ENCODE measurements at places on chromosomes 5 and 9. TPM values are rescaled to one million over a fixed set of nuclear protein-coding genes. Genes with fewer than 3 reads are reported as not detected.

Gene TMEM171
- 0.14 TPM for total RNA-seq

Gene IRX2
- 0.38 TPM for total RNA-seq

Gene LSM11
- 8.1 TPM for total RNA-seq

Gene GARIN3
- not detected for total RNA-seq

Gene MEGF10
- 0.29 TPM for total RNA-seq

DNA sequence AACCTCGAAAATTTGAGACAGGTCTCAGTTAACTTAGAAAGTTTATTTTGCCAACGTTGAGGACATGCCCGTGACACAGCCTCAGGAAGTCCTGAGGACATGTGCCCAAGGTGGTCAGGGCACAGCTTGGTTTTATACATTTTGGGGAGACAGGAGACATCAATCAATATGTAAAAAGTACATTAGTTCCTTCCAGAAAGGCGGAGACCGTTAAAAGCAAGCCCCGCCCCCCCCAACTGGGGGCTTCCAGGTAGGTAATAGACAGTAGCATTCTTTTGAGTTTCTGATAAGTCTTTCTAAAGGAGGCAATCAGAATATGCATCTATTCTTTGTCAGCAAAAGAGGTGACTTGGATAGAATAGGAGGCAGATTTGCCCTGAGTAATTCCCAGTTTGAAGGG is 599 bp upstream of the MOCS2 start:
- DNase-seq: no peak

GRCh38 chr9:114860187-114860586 is 54.3 kb upstream of the TNFSF15 start:
- DNase-seq: no peak

DNA sequence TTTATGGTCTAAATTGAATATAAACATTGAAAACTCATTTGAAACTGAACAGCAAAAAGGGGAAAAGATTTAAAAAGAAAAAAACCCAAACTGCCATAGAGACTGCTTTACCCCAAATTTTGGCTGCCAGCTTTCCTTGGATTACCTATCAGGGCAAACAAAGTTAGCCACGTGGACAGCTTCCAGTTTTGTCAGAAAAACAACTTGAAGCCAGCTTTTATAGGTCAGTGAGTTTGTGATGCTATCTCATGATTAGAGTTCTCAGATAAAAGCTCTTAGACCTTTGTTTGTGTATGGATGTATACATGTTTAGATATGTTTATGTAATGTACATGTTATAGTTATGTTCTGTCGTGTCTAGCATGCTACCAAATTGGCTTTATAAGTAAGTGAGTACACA is 16.1 kb downstream of the FBP2 start:
- DNase-seq: no peak

GRCh38 chr5:158155067-158155466 is 296.1 kb upstream of the CLINT1 start:
- no peak for DNase-seq

- DNase-seq: no peak
Measured at GRCh38 chr5:73433982-73434342, 14.6 kb downstream of the FOXD1 start.

DNA sequence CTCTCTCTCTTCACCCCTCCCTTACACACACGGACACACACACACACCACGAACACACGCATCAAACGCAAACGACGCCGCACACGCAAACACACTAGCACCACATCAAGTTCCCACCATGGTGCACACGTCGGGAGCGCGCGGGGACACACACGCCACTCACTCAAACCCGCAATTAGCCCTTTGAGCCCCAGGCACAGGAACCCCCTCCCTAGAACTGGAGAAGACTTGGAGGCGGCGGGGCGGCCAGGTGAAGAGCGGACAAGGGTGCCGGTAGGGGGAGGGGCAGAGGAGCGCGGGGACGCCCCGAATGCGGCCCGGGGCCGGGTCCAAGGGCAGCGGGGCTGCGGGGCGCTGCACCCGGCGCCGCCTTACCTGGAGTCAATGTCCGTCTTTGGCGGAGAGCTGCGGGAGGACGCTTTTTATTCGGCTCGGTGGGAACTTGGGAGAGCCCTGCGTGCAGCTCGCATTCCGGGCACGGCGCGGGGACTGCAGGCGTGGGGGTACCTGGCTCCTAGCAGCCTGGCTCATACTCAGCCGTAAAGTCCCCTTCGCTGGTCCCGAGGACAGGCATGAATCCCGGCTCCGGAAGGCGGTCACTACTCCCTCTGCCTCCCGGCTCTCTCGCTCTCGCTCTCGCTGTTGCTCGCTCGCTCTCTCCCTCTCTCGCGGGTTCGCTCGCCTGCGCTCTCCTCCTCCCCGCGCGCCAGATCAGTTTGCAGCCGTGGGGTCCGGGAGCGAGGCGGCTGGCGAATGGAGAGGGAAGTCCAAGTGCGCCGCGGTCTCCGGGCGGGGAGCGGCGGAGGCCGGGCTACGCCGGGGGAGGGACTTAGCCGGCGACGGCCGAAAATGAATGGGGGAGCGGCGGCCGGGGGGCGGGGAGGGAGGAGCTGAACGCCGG is at the start of gene BRINP1:
TSS of gene BRINP1 (minus strand) at position 755 of the 901 bp plus-strand sequence. CDS start 56,080 bp downstream, outside the sequence.
- peak; percentile 83 for DNase-seq

DNA sequence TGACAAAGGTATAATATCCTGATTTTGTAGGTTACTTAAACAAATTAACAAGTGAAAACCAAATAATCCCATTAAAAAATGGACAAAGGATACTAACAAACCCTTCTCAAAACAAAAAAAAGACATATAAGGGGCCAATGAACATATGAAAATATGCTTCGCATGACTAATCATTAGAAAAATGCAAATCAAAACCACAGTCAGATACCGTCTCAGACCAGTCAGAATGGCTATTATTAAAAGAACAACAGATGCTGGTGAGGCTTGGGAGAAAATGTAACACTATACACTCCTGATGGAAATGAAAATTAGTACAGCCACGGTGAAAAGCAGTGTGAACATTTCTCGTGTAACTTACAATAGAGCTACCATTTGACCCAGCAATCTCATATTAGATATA is 1542.2 kb upstream of the CDH9 start:
- no peak for DNase-seq

DNA sequence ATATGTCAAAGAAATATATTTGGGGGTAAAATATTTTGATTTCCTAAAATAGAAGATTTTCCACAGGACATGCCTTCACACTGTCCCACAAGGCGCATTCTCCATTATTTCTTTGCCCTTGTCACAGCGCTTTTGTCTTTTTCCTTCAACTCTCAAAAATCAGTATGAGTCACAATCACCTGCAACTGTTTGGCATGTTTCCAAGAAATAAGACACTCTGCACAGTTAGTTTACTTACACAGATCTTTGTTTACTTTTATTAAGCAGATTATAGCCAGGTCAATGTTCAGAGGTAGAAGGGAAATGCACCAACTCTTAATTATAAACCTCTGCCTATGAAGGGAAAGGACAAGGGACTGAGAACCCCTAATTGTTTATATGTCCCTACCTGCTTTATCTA is 9.5 kb downstream of the CEMIP2 start:
- no peak for DNase-seq

DNA sequence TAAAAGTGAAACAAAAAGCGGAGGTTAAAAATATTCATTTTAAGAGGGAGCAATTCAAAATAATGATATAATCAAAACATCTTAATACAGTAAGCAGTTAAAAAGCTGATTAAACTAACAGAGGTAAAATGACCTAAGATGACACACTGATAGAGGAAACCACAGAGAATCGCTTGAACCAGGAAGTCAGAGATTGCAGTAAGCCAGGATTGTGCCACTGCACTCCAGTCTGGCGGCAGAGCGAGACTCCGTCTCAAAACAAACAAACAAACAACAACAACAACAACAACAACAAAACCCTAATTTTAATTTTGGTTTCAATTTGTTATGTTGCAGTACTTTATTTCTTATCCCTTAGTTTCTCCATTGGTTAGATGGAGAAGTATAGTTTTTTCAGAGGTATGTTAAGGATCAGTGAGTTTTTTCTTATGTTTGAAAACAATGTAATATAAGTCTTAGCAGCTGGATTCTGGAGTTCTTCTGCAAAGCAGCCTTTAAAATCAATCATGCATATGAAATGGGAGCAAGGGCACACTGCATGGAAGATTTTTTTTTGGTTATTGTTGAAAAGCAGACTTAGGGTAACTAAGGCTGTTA is 58.5 kb downstream of the MLANA start:
- DNase-seq: no peak

GRCh38 chr5:135034963-135035677 is 1.1 kb upstream of the PITX1 start:
- DNase-seq: no peak

DNA sequence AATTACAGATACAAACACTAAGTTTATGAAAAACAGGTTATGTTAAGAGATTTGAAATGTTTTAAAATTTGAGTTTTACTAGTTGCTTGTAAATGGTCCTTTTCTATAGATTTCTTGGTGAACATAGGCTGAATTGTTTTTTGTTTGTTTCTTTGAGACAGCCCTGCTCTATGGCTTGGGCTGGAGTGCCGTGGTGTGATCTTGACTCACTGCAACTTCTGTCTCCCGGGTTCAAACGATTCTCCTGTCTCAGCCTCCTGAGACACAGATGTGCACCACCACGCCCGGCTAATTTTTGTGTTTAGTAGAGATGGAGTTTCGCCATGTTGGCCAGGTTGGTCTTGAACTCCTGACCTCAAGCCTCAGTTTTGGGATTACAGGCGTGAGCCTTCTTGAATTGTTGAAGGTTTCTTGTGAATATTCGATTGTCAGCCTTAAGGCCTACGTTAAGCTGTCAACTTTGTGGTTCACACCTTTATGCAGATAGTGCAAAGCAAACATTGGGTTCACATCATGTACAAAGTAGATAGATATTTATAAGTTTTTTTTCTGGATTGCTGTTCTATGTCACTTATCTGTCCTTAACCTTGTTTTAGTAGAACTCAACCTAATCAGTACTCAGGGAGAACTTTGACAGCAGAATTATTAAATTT is 26.2 kb downstream of the UHRF2 start:
- DNase-seq: no peak
